ENCODE measurements at places on chromosomes 1 and 21. TPM values are rescaled to one million over a fixed set of nuclear protein-coding genes. Genes with fewer than 3 reads are reported as not detected.

DNA sequence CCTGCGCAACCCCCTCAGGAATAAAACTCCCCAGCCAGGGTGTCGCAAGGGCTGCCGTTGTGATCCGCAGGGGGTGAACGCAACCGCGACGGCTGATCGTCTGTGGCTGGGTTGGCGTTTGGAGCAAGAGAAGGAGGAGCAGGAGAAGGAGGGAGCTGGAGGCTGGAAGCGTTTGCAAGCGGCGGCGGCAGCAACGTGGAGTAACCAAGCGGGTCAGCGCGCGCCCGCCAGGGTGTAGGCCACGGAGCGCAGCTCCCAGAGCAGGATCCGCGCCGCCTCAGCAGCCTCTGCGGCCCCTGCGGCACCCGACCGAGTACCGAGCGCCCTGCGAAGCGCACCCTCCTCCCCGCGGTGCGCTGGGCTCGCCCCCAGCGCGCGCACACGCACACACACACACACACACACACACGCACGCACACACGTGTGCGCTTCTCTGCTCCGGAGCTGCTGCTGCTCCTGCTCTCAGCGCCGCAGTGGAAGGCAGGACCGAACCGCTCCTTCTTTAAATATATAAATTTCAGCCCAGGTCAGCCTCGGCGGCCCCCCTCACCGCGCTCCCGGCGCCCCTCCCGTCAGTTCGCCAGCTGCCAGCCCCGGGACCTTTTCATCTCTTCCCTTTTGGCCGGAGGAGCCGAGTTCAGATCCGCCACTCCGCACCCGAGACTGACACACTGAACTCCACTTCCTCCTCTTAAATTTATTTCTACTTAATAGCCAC lies 696 bp downstream of the TGFB2 start:
- peak; percentile 75 for DNase-seq

- DNase-seq, result no peak
Observed at GRCh38 chr1:6011161-6011945, 19.1 kb upstream of the NPHP4 start.

DNA sequence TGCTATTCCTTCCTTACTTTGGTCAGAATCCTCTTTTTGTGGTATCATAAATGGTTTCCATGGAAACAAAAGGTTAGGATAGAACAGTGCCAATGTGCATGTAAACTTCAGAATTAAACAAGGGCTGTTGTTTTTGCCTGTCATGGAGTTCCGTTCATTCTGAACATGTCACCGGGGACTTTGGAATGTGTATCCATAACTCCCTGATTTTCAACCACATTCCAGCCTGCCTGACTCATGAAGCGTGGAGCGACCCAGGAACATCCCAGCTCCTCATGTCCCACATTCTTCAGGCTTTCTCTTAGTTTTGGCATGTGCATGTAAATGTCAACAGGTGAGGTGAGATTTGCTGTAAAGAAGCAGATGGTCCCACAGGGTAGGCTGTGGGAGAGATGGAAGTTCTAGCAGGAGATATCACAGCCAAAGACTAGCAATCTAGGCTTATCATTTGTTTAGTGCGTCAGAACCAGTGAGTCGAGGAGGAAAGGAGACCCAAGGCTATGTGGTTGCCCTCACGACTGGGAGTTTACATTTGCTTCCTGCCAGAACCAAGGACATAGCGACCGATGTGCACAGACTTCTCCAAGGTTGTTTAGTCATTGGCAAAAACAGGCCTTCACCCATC lies 23.0 kb upstream of the DNAJC11 start:
- peak; percentile 14 for DNase-seq

GRCh38 chr1:114729782-114730181 lies 13.2 kb upstream of the NRAS start:
- no peak for DNase-seq

GRCh38 chr1:176854121-176854520 lies 310.4 kb downstream of the ASTN1 start:
- no peak for DNase-seq

GRCh38 chr1:156627313-156627880 lies 8.2 kb downstream of the HAPLN2 start:
- peak; percentile 57 for DNase-seq

DNA sequence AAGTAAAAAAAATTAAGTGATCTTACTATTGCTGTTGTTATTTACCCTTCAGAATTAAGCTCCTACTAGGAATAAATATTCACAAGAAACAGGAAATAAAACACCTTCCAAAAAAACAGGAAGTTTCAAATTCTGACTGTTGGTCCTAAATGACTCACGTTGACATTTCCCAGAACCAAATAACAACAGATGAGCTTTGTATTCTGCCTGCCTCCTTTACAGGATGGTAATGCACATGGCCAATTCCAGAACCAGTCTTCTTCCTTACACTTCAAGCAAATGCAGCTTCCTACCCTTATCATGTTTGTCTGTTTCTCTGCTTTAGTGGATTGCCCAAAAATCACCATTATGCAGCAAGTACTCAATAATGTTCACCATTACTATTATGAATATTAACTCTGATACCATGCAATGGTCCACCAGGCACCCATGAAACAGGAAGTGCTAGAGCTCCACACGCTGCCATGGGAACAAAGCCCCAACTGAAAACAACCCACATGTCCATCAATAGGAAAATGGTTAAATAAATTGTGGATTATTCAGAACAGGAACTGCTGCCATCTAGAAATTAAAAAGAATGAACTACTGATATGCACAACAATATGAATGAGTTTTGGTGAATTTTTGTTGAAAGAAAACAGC lies 8.9 kb downstream of the CASP9 start:
- no peak for DNase-seq

- DNase-seq, result peak; percentile 2
Observed at GRCh38 chr1:53783056-53783455, 44.1 kb upstream of the GLIS1 start.

GRCh38 chr1:46615735-46616134 lies 876 bp downstream of the MOB3C start:
- no peak for DNase-seq

- no peak for DNase-seq
Observed at GRCh38 chr1:214317300-214317699, 36.3 kb downstream of the SMYD2 start.

GRCh38 chr21:41536076-41536826 lies 28.3 kb upstream of the TMPRSS2 start:
- DNase-seq, result peak; percentile 49

GRCh38 chr1:225755671-225756319 lies 21.8 kb upstream of the SRP9 start:
- DNase-seq, result no peak

GRCh38 chr1:177817937-177818875 lies 151.7 kb downstream of the SEC16B start:
- DNase-seq, result no peak

DNA sequence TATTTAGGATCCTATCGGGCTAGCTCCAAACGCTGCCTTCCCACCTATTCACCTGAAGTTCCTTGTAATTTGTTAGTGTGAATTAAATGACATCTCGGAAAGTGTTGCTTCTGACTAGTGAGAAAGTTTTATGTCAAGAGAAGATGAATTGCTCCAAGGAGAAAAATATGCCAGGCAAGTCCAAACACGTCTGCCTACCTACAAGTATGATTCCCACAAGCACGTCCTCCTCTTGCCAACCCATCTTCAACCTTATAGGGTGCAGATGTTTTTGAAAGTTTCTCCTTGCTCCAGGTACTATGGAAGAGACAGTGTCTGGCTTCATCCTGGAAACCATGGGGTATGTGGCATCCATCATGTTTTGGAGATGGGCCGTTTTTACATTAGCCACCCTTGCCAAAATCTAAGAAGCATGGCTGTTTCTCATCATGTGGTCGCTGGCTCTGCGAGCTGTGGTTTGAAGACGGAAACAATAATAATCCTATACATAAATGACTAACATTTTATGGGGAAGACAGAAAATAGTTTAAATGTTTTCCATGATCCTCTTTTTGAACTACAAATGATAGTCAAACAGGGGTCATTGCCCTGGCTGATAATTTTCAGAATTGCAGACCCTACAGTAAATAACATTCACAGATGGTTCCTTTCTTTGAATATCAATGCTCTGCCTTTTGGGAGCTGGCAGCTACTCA lies 505.8 kb downstream of the SMYD3 start:
- DNase-seq, result peak; percentile 84

GRCh38 chr1:213685992-213686582 lies 301.7 kb upstream of the PROX1 start:
- peak; percentile 4 for DNase-seq

- no peak for DNase-seq
Observed at GRCh38 chr21:35976481-35976880, 83.8 kb downstream of the SETD4 start.

- no peak for DNase-seq
Observed at GRCh38 chr1:202288177-202288576, 53.6 kb downstream of the UBE2T start.

GRCh38 chr1:156379420-156380165 lies 10.6 kb downstream of the RHBG start:
- DNase-seq, result no peak

DNA sequence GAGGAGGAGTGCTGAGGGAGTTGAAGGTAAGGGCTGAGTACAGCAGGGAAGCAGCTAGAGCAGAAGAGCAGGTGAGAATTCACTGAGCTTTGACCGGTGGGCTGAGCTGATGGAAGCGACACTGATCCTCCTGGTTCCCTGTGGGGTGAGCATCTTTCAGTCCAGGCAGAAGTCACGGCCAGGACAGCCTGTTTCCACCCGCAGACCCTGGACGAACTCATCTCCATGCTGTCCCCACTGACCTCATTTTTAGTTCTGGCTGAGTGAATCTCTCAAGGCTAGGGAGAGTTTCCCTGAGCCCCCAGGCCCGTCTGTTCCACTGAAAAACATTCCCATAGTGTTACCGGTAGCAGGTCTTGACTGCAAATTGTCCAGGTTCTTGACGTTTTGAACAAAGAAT lies 31.5 kb downstream of the FAM163A start:
- no peak for DNase-seq

- DNase-seq, result peak; percentile 52
Observed at GRCh38 chr1:98389809-98390208, 271.7 kb upstream of the SNX7 start.

DNA sequence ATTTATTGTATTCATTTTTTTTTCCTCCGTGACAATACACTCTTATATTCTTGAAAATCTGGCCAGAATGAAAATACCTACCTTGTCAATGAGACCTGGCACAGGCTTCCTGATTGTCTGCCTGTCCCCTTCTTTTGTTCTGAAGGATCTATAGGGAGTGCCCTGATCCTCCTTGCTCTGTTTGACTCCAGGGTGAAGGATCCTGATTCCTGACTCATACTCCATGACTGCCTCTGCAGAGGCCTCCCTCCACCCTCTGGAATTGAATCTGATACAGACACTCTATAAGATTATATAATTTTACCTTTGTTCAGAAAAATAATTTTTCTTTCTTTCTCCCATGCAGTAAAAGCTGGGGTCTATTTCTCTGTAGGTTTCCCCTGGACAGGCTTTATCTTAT lies 116.2 kb downstream of the HMCN1 start:
- DNase-seq, result peak; percentile 43

DNA sequence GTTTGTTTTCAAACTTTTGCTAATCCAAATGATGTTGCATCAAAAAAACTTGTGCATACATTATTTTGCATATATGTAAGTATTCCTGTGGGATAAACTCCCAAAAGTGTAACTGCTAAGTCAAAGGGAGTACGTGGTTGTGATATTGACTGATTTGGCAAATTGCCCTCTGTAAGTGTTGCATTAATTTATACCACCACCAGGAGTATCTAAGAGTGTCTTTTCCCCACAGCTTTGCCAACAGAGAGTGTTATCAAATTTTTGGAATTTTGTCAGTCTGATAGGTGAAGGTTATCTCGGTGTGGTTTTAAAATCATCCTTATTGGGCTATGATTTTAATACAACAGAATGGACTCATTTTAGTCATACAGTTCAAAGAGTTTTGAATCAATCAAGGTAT lies 30.1 kb upstream of the PARP1 start:
- DNase-seq, result no peak

GRCh38 chr1:169904834-169905233 lies 11.1 kb upstream of the SCYL3 start:
- DNase-seq, result no peak

The LENEP gene
- total RNA-seq, result 1.5 TPM

The TFF2 gene
- not detected for total RNA-seq

The CELA2A gene
- not detected for total RNA-seq

The BCAS2 gene
- 46.5 TPM for total RNA-seq

The OR2T35 gene
- not detected for total RNA-seq

The C1orf87 gene
- total RNA-seq, result not detected

The LINGO4 gene
- total RNA-seq, result not detected

The GPR3 gene
- total RNA-seq, result 2.3 TPM

The TBX19 gene
- 0.67 TPM for total RNA-seq

The CFHR5 gene
- total RNA-seq, result not detected

The BCL2L15 gene
- not detected for total RNA-seq

All from mammary epithelial cell (primary cell).